ENCODE measurements at places on chromosomes 16 and 17.

GRCh38 chr16:83393196-83393981 is 414.4 kb upstream of the HSBP1 start:
- DNase-seq = no peak

DNA sequence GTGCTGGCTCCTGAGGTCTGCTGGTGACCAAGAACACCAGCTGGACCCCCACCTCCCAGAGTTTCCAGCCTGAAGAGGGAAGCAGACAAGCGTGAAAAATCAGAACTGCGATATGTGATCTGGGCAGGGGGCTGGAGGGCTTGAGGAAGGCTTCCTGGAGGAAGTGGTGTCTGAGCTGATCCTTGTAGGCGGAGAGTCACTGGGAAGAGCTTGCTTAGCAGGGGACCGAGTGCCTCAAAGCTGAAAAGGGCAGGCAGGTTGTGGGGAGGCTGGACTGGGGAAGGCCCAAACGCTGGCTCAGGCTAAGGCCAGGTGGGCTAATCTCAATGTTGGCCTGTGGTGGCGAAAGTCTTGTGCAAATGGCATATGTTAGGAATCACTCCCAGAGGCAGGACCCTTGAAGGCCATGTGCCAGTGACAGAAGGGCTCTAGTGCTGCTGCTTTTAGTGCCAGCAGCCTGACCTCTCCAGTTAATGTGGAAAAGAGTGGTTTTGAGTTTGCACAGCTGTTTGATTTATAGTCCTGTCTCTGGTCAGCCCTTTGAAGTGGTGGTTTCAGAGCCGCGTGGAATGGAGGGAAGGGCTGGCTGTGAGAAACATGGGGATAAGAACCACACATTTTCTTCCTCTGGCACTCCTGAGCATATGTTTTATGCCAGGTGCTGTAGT is 85.3 kb upstream of the LGALS9 start:
- DNase-seq = no peak

- DNase-seq = no peak
Measured at GRCh38 chr17:35981246-35981645, at the start of gene CCL16. TSS of gene CCL16 (minus strand) at chr17:35981497. CDS start at chr17:35981420, 77 bp downstream.

DNA sequence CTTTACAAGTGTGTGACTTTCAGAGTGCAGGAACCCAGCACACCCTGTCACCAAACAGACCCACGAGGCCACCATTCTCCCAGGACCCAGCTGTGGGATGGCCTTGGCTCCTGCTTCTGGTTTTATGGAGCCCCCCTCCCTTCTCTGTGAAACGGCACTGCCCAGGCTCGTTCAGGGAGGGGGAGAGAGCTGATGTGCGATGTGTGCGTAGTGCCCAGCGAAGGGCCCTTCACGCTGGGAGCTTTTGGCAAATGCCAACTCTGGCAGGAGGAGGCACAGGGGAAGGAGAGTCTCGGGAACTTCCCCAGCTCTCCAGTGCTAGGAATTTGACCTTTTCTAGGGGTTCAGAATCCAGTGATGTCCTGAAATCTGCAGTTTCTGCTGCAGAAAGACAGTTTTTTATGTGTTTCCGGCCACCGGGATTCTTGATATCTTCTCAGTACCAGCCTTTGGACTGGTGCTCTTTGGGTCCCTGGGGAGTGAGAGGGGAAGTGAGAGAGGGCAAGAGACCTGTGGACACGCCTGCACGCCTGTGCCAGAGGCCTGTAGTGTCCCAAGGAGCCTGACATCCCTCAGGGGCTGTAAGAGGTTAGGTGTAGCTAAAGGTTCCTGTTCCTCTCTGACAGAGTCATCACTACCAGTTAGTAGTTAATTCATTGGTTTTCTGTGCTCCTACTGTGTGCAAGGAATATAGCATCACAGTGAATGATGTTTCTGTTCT is 45.1 kb downstream of the CMIP start:
- DNase-seq = no peak

DNA sequence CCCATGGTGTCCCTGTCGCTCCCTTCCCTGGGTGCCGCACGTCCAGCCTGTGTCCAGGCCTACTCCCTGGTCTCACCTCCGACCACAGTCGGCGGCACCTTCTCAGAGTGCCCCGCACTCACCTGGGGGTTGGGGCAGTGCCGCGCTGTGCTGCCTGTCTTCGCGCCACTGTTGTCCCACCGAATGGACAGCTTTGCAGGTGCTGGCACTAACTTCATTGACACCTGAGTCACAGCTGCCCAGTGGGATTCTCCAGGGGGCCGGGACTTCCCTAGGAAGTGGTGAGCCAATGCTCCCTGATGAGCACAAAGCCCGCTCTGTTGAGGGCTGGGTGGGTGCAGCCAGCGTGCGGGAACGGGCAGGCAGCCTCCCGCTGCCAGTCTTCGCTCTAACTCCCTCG is 24.3 kb upstream of the DBNDD1 start:
- DNase-seq = no peak

GRCh38 chr16:29730649-29731048 is 15.1 kb downstream of the C16orf54 start:
- DNase-seq = no peak

DNA sequence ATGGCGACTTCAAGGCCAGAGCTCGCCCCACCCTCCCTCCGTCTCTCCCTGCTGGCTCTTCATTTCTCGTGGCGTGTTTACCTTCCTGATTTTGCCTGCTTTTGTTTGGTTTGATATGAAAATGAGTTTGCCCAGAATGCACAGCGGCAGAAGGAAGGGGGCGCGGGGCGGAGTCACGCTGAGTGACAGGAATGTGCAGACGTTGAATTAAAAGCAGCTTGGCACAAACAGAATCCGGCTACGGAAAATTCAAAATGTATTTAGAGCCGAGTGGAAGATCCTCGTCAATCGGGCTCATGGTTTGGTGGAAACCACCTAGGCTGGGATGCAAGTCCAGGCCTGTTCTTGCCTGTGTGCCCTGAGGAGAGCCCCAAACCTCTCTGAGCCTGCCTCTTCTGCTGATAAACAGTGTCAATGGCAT is 102.7 kb downstream of the SDK2 start:
- DNase-seq = no peak

DNA sequence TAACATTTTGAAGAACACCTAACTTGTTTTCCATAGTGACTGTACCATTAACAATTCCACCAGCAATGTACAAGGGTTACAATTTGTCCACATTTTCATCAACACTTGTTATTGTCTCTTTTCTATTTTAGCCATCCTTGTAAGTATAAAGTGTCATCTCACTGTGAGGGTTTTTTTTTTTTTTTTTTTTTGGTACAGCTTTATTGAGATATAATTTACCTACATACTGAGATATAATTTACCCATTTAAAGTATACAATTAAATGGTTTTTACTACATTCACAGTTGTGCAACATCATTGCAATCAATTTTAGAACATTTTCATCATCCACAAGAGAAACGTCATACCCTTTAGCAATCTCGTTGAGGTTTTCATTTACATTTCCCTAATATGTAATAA is 17.9 kb upstream of the TMIGD1 start:
- no peak for DNase-seq

GRCh38 chr16:74521691-74522090 is 85.2 kb downstream of the GLG1 start:
- DNase-seq = no peak

DNA sequence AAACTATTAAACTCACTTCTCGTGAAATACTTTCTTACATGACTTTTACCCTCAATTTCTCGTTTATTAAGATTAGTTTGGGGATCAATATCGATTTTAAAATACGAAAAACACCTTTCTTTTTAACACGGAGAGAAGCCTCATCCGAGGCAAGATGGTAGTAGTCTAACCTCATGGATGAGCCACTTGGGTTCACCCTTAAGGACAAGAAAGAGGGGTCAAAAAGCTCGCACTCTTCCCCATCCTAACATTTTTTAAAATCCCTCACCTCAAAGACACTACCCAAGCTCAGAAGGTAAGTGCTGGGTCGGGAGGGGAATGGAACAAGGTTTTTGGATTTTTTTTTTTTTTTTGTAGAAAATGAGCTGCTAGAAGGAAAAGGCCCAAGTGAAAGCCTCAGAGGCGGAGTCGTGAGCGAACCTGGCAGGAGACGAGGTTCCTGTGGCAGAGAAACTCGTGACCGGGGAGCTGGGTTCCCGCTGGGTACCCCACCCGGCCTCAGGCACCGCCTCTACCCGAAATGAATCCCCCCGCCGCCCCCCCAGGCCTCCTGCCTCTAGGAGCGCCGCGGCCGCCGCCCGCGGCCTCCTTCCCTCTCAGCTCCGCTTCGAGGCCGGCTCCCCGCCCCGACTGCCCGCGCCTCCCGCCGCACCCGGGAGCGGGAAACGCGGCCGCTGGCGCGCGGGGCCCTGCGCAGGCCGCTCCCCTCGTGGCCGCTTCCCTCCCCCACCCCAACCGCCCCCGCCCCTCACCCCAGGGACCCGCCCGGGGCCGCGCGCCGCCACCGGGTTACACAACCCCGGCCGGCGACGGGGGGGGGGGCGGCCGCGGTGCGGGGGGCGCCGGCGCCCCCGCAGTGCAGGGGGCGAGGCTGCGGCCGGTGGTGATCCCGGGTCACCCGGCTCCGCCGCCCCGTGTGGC is 1.6 kb downstream of the NUFIP2 start:
- peak; percentile 42 for DNase-seq

- no peak for DNase-seq
Measured at GRCh38 chr17:11582217-11582616, 16.1 kb upstream of the DNAH9 start.

DNA sequence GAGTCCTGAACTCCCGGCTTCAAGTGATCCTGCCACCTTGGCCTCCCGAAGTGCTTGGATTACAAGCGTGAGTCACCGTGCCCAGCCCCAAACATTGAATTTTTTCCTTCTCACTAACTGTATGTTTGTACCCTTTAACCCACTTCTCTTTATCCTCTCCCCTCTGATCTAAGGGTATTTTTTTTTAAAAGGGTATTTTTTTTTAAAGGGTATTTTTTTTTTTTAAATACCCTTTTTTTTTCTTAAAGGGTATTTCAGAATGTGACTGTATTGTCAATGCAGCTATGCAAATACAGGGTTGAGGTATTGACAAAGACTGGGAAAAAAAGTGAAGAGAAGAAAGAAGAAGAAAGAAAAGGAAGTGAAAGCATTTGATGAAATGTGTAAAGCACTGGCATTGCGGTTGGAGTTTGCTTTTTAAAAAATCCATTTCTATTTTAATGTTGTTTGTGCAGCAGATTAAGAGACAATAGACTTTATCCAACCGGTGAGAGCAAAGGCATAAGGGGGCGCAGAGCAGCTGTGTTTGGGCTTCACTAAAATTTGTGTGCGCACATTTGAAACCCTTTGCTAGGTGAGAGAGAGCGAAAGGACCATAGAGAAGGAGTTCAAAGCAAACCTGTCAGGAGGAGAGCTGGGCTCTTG is 42.4 kb downstream of the SYT17 start:
- DNase-seq = no peak

DNA sequence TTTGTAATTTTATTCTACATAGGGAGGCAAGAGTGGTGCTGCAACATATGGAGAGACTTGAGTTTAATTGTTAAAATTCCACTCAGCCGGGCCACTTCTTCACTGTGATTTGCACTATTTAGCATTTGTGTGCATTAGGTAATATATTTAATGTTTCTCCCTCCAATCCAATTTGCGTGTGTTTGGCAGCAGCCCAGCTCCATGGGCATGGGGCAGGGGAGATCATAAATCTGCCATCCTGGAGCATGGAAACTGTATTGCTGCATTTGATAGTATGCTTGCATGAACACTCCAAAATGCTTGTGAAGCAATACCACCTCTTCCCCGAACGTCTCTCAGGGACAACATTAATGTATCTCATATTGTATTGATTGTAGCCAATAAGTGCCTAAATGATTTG is 339.1 kb upstream of the RBFOX1 start:
- no peak for DNase-seq

- DNase-seq = peak; percentile 61
Measured at GRCh38 chr16:89094252-89094879, 714 bp downstream of the ACSF3 start.

- no peak for DNase-seq
Measured at GRCh38 chr17:80474961-80475909, 1.2 kb downstream of the NPTX1 start.

DNA sequence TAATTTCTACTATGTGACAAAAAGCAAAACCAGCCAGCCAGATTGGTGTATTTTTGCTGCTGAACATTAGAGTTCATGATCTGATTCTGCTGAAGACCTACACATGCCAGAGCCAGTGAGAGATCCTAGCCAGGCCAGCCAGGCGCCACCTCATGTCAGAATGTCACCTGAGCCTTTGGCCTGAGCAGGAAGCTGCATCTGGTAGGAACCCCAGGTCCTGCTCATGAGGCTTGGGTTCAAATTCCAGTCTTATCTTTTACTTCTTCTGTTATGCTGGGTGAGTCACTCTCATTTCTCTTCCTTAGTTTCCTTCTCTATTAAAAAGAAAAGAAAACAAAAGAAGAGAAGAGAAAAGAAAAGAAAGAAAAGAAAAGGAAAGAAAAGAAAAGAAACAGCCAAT is 585.1 kb upstream of the CDH5 start:
- peak; percentile 19 for DNase-seq

- DNase-seq = no peak
Measured at GRCh38 chr17:30981531-30982519, 11.0 kb downstream of the RNF135 start.

DNA sequence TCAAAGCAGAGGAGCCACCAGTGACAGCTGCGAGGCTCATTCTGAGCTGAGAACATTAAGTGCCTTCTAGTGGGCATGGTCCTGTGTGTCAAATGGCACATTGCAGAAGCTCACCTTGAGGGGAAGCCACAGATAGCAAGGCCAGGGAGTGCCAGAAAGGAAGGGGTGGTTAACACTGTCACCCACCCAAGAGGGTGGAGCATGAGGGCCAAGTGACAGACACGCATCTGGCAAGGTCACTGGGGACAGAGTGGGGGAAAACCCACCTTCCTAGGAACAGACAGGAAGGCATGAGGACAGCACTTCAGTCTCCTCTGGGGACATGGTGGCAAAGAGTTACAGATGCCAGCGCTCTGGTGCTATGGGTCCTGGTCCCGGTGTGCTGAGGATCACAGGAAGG is 22.1 kb downstream of the NUBP1 start:
- DNase-seq = no peak

- DNase-seq = no peak
Measured at GRCh38 chr16:50002190-50002589, 22.8 kb upstream of the CNEP1R1 start.

DNA sequence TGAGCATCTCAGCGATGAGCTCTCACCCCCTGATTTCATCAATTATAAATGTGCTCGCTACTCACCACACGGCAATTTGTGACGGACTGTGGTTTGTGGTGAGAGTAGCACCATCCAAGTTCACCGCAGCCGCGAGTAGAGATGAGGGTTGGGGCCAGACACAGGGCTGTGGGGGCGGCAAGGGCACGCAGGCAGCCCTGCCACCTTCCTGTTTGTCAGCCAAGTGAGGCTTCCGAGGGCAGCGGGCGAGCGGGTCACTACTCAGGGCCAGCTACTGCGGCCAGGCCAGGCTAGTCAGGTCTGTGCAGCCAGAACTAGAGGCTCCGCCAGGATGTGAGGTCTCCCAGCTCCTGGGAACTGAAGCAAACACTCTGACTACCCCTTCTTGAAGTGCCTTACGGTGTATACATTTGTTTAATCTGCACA is 39.6 kb upstream of the MEOX1 start:
- no peak for DNase-seq
